NCI-H226 (cell line): ENCODE measurements at places on chromosomes 5 and 9.

- DNase-seq: no peak
These were observed 43.0 kb upstream of the ZFYVE16 start for GRCh38 chr5:80364892-80365291.

- peak; percentile 74 for DNase-seq
These were observed 12.8 kb downstream of the OR1J1 start for GRCh38 chr9:122464633-122465567.

- DNase-seq: no peak
These were observed 111.2 kb upstream of the LRRTM2 start for GRCh38 chr5:138986186-138986800.

DNA sequence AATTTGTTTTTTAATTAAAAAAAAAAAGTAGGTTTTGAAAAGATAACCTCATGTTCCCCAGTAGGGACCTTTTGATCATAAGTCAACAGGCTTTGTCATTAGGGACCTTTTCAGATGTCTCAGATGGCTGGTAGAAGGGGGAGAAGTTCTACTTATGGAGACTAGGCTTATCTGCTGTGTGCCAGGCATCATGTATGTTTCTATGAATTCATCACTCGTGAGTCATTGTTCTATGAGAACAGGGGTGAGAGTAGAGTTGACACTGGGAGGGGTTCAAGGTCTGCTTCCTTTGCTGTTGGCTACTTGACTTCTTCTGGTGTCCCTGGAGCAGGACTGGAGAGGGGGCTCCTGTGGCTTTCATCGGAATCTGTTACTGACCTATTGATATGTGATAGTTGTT lies 138.8 kb downstream of the KDM4C start:
- DNase-seq: peak; percentile 49

GRCh38 chr5:75054134-75054930 lies 2.0 kb upstream of the GCNT4 start:
- no peak for DNase-seq

DNA sequence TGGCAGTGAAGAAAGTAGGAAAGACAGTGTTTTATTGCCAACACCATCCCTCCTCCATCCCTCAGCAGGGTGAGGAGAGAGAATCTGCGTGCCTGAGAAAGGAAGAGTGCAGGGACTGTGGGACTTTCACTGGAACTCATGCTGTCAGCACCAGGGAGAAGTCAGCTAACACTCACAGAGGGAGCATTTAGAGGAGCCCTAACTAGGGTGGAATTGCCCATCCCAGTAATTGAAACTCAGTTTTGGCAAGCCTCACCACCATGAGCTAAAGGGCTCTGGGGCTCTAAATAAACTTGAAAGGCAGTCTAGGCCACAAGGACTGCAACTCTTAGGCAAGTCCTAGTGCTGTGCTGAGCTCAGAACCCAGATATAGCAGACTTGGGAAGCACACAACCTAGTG lies 622.3 kb downstream of the SEMA5A start:
- no peak for DNase-seq

- DNase-seq: no peak
These were observed 23.3 kb downstream of the FST start for GRCh38 chr5:53503562-53504218.
